AG09319 (cell line): ENCODE measurements at places on chromosomes 2 and 18.

- no peak for DNase-seq
Observed at GRCh38 chr18:63373161-63373560, 6.2 kb upstream of the KDSR start.

- no peak for DNase-seq
Observed at GRCh38 chr18:40935423-40935822, 1019.6 kb upstream of the PIK3C3 start.

DNA sequence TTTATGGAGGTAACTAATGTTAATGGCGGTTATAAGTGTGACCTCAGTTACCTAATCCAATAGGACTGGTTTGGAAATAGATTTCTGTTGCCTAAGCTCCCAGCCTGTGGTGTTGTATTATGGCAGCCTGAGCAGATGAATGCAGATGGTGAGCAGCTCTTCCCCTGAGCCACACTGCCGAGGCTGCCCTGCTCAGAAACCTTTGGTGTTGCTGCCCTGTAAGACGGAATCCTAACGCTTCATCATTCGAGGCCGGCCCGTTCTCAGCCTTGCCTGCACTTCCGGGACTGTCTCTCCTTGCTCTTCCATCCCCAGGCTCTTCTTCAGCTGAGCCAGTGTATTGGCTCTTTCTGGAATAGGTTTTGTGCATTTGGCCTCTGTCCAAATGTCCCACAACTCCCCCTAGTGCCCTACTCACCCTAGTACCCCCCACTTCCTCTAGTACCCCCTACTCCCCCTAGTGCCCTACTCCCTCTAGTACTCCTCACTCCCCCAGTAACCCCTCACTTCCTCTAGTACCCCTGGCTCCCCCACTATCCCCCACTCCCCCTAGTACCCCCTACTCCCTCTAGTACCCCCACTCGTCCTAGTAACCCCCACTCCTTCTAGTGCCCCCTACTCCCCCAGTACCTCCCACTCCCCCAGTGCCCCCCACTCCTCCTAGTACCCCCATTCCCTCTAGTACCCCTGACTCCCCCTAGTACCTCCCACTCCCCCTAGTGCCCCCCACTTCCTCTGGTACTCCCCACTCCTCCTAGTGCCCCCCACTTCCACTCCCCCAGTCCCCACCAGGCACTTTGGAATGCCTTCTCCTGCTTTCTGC, 106.0 kb upstream of the TAF1B start:
- no peak for DNase-seq

GRCh38 chr2:67526283-67526682, 129.2 kb downstream of the ETAA1 start:
- no peak for DNase-seq

DNA sequence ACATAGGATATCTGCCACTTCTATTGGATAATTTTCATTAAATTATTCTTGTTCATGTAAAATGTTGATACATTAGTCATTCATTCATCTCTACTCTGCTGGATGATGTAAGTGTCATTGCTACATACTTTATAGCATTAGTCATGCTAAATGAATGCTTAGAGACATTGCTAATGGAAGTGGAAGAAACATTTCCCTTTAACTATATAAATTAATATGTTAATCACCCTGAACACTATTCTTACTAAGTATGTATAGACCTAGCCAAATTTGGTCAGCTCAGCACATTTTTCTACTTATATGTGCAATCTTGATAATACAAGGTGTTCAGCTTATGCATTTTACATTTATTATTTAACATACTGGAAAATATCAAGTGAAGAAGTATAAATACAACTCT, 160.2 kb downstream of the DPP4 start:
- no peak for DNase-seq

DNA sequence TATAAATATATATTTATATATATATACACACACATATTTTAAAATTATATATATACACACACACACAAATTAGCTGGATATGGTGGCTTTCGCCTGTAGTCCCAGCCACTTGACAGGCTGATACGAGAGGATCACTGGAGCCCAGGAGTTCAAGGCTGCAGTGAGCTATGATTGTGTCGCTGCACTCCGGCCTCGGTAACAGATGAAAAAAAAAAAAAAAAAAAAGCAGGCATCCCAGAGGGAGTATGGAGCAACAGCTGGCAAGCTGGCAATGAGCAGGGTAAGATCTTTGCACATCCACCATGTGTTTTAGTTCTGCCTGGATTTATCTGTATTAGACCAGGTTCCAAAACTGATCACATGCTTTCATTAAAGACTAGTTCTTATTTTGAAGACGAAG, 170.1 kb downstream of the MAP2 start:
- DNase-seq, result no peak

GRCh38 chr2:148244593-148245292, 223.9 kb downstream of the MBD5 start:
- peak; percentile 14 for DNase-seq

DNA sequence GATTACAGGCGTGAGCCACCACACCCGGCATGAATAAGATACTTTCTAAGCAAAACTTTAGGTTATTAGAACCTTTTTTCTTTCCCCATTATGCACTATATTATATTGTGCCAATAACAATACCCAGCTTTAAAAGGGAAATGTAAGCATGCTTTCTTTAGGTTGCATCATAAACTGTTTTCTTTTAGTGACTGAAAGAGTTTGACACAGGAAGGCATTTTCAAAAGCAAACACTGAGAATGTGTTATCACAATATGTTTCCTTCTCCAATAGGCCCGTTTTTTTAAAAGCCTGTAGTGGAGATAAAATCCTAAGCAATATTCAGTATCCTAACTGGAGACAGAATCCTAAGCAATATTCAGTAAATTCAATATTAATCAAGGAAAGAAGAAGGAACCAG, 16.7 kb upstream of the EPB41L5 start:
- no peak for DNase-seq

GRCh38 chr2:219433666-219434467, 776 bp upstream of the SPEG start:
- DNase-seq, result no peak

- no peak for DNase-seq
Observed at GRCh38 chr18:79695856-79696850, 16.6 kb downstream of the CTDP1 start.

DNA sequence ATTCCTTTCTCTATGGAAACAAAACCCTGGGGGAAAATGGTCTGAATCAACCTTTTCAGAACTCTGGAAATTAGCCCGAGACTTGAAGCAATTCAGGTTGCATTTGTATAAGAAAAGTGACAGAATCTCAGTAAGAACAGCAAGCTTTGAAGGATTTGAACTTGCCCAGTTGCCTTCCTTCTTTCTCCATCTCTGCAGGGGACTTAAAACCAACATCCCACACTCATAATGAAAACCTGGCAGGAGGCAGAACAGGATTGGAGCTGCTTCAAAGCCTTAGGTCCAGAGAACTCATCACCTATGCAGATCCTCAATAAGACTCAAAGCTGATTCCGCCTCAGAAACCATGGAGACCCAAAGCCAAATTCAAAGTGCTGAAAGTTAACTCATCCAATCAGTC, 790.5 kb upstream of the ID2 start:
- no peak for DNase-seq

DNA sequence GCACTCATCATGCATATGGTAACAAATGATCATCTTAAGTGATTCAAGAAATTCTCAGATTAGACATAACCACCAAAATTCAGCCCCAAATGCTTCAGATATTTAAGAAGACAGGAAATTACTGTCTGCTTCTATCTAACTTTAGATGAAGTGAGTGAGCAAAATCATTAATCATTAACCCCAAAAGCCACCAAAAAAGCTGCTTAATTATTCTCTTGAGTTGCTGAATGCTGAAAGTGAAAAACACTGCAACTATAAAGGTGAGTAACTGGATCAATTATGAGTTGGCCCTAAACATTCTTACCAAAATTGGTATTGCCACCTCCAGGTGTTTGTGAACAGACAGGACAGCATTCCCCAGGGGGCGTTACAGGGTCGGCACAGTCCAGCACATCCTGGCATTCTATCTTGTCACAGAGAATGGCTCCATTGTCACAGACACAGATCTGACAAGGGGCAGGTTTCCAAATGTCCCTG, 69.6 kb downstream of the COL5A2 start:
- DNase-seq, result no peak

GRCh38 chr2:70526126-70526525, 27.5 kb downstream of the TGFA start:
- no peak for DNase-seq
